ENCODE measurements at places on chromosomes 5 and 9.
A peak's percentile ranks its signal among the peaks of the same experiment; 100 is the strongest.

DNA sequence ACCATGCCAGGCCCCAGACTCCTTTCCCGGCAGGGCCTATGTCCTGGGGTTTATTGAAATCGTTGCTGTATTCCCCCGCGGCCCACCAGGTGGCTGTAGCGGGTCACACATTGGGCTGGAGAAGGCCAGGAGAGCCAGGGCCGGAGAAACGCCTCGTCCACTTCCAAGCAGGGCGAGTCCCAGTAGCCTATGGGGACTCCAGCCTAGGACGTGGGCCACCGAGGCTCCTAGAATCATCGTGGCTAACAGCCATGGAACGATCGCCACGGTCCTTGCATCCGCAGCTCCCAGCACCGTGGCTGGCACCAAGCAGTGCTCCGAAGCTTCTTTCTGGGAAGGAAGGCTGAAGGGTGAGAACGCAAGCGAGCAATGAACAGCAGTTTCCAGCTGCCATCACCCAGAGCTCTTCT, 87.7 kb downstream of the ENTREP1 start:
- DNase-seq = no peak

DNA sequence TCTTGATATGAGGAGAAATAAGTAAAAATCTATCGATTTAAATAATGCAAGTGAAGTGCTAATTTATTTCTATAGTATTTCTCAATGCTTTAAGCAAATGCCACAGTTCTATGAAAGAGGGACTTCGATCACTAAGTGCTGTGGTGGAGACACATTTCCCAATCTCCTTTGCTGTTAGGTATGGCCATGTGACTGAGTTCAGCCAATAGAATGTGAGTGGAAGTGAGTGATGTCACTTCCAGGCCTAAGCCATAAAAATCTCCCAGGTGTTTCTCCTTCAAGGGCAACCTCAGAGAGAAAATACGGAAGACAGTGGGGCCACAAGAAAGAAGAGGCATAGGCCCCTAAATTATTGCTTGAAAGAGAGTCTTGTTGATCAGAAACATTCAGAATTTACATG, 100.3 kb upstream of the ANKH start:
- DNase-seq = no peak

DNA sequence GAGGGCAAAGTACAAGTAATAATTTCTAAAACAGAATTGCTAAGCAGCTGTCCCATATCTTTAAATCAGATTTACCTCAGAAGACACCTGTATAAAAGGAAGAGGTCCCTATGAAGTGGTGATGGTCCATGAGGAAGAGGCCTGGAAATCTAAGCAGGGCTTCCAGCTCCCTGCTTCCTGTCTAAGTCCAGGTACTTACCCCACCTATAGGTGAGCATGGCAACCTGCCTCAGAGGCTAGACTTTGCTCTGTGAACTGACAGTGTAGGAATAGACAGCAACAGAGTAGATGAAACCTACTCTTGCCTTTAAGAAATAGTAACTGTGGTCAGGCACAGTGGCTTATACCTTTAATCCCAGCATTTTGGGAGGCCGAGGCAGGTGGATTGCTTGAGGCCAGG, 55.8 kb upstream of the ARRDC3 start:
- no peak for DNase-seq

GRCh38 chr5:27377626-27378025, 339.2 kb upstream of the CDH9 start:
- DNase-seq = no peak

DNA sequence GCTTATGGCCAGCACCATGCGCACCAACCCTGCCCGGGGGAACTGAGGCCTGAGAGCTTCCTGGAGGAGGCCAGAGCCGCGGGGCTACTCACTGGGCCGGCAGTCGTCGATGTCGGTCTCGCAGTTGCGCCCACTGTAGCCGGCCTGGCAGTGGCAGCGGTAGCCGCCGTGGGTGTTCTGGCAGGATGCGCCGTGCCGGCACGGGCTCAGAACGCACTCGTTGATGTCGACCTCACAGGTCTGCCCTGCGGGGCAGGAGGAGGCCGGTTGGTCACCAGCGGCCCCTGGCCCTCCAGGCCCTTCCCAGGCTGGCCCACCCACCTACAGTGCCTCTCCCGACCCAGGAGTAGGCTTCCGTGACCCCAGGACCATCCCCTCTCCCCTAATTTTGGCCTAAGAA, 27.7 kb upstream of the SEC16A start:
- no peak for DNase-seq

GRCh38 chr9:76704593-76705204, 59.5 kb upstream of the PCA3 start:
- DNase-seq = peak; percentile 29

GRCh38 chr5:89286320-89286719, 403.3 kb upstream of the MEF2C start:
- DNase-seq = no peak

- DNase-seq = no peak
These were observed 61.5 kb downstream of the TMEM167A start for GRCh38 chr5:83015676-83016075.

DNA sequence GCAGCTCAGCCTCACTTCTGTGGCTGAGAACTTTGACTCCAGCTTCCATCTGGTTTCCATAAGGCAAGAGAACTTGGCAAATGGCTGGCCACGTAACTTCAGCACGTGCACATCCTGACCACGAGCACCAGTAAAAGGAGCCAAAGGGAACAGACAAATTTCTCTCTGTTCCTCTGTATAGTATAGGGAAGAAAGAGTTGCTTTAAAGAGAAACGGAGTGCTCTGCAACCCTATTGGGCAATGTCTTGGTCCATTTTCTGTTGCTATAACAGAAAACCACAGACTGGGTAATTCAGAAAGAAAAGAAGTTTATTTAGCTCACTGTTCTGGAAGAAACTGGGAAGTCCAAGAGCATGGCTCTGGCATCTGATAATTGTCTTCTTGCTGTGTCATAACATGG, 558.7 kb downstream of the ACTL7B start:
- no peak for DNase-seq

DNA sequence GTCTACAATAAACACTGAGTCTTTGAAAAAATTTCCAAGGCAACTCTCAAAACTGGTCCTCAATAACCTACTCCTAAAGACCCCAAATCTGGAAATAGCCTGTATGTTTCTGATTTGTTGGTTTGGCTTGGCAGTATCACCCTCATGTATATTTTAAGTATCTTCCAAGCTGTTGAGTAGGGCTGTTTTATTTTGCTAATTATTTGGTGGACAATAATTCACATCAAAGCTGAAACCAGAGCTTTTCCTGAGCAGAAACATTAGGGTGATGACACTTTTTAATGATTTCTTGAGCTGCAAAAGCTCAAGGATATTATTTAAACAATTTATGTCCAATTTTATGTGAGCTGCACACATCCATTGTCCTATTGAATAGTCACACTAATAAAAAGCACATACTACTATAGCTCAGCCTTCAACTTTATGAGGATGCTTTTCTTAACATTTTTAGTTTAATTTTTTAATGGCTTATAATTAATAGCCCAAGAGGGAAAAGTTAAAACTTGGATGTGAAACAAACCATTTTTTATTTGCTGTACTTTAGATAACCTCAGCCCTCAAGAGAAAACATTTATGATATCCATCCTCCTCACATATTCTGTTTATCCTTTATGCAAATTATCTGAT, 393.1 kb downstream of the TAF11L14 start:
- no peak for DNase-seq

GRCh38 chr5:32182463-32183063, 8.4 kb upstream of the GOLPH3 start:
- no peak for DNase-seq

All from GM18507 (cell line).